ENCODE measurements at places on chromosomes 16 and 17.

- H3K36me3 ChIP-seq, result no peaks in the 10 kb centered on the region
- no peak overlapping the region for H3K27ac ChIP-seq
- no peaks in the 10 kb centered on the region for H3K27me3 ChIP-seq
- no peaks in the 10 kb centered on the region for H3K4me1 ChIP-seq
- DNase-seq, result no peak
Measured at GRCh38 chr17:78450696-78451345, 72.4 kb downstream of the PGS1 start.

- no peak for DNase-seq
- peaks cover 25% of the 10 kb centered on the region for H3K4me1 ChIP-seq
- peak overlapping the region; percentile 74 for H3K27ac ChIP-seq
- no peaks in the 10 kb centered on the region for H3K27me3 ChIP-seq
- H3K36me3 ChIP-seq, result peaks cover 27% of the 10 kb centered on the region
Measured at GRCh38 chr17:4944163-4944553, 4.1 kb downstream of the RNF167 start.

- no peak for DNase-seq
- no peaks in the 10 kb centered on the region for H3K27me3 ChIP-seq
- no peak overlapping the region for H3K27ac ChIP-seq
Measured at GRCh38 chr16:83746611-83747010, 61.2 kb upstream of the HSBP1 start.

GRCh38 chr17:42691021-42691545, 8.8 kb downstream of the CNTNAP1 start:
- H3K36me3 ChIP-seq, result peaks cover 23% of the 10 kb centered on the region
- H3K27ac ChIP-seq, result no peak overlapping the region
- no peak overlapping the region for H3K4me3 ChIP-seq
- H3K4me1 ChIP-seq, result no peaks in the 10 kb centered on the region
- no peaks in the 10 kb centered on the region for H3K27me3 ChIP-seq
- no peak for DNase-seq

DNA sequence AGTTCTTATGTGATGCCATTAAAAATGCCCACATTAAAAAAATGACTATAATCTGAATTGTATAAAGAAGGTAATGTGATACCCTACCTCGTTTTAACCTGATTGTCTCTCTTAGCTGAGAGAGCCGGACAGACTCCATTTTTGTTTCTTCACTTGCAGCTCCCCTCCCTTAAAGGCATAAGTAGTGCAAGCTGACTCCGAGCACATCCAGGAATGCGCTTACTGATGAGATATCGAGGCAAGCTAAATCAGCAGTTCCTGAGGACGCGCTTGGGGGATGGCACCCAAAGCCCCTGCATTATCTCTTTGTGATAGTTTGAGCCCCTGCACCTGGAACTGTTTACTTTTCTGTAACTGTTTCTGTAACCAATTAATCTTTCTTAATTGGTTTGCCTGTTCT, 6.3 kb downstream of the KRT24 start:
- H3K27me3 ChIP-seq, result peaks cover 17% of the 10 kb centered on the region
- no peak for DNase-seq
- H3K4me3 ChIP-seq, result no peak overlapping the region
- no peak overlapping the region for H3K27ac ChIP-seq
- no peaks in the 10 kb centered on the region for H3K36me3 ChIP-seq
- no peaks in the 10 kb centered on the region for H3K4me1 ChIP-seq

- H3K36me3 ChIP-seq, result no peaks in the 10 kb centered on the region
- H3K4me3 ChIP-seq, result no peak overlapping the region
- no peak overlapping the region for H3K27ac ChIP-seq
- H3K4me1 ChIP-seq, result peaks cover 40% of the 10 kb centered on the region
- H3K27me3 ChIP-seq, result no peaks in the 10 kb centered on the region
- DNase-seq, result peak; percentile 36
Measured at GRCh38 chr17:17917394-17917793, 54.8 kb downstream of the TOM1L2 start.

- no peaks in the 10 kb centered on the region for H3K4me1 ChIP-seq
- DNase-seq, result no peak
- no peaks in the 10 kb centered on the region for H3K36me3 ChIP-seq
- H3K4me3 ChIP-seq, result no peak overlapping the region
- H3K27ac ChIP-seq, result no peak overlapping the region
- peaks cover 2% of the 10 kb centered on the region for H3K27me3 ChIP-seq
Measured at GRCh38 chr17:35284955-35285354, 42.1 kb downstream of the SLFN5 start.

- DNase-seq, result no peak
- no peaks in the 10 kb centered on the region for H3K4me1 ChIP-seq
- H3K36me3 ChIP-seq, result no peaks in the 10 kb centered on the region
- no peak overlapping the region for H3K4me3 ChIP-seq
- H3K27me3 ChIP-seq, result no peaks in the 10 kb centered on the region
- H3K27ac ChIP-seq, result no peak overlapping the region
Measured at GRCh38 chr16:78597809-78598570, 498.5 kb downstream of the WWOX start.

DNA sequence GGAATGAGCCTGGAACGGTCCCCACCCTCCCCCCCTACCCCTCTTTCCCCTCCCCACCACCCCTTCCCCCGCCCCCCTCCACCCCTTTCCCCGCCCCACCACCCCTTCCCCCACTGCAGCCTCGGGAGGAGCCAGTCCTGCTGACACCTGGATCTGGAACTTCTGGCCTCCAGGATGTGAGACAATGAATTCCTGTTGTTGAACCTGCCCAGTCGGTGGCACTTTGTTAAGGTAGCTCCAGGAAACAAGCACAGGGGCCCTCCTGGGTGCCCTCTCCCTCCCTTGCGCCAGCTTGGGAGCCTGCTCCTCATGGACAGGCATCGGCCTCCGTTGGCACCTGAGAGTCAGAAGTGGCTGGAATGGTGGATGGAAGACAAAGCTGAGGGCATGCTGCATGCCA, 152.4 kb upstream of the FOXF1 start:
- H3K4me1 ChIP-seq, result peaks cover 19% of the 10 kb centered on the region
- no peak for DNase-seq
- no peak overlapping the region for H3K27ac ChIP-seq
- no peaks in the 10 kb centered on the region for H3K36me3 ChIP-seq
- no peak overlapping the region for H3K4me3 ChIP-seq

- no peaks in the 10 kb centered on the region for H3K27me3 ChIP-seq
- no peak overlapping the region for H3K4me3 ChIP-seq
- H3K36me3 ChIP-seq, result peaks cover 7% of the 10 kb centered on the region
- no peaks in the 10 kb centered on the region for H3K4me1 ChIP-seq
Measured at GRCh38 chr17:82815354-82815753, 24.5 kb downstream of the ZNF750 start.

DNA sequence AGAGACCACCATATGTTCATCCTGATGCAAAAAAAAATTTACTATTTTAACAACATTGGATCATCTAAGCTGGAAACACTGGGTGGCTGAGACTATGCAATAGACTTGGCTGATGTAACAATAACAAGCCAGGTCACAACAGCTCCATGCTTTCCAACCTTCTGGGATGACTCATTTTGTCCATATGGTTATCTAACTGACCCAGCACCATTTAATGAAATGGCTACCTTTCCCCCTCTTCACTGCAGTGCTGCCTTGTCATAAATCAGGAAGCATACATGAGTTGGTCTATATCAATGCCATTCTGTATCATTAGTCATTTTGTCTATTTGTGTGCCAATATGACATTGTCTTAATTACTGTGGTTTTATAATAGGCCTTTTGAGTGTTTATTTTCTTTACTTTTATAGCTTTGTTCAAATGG, 217.6 kb upstream of the KCNJ16 start:
- no peaks in the 10 kb centered on the region for H3K27me3 ChIP-seq
- H3K4me1 ChIP-seq, result peaks cover 7% of the 10 kb centered on the region
- no peak overlapping the region for H3K4me3 ChIP-seq
- no peak overlapping the region for H3K27ac ChIP-seq
- DNase-seq, result peak; percentile 94
- no peaks in the 10 kb centered on the region for H3K36me3 ChIP-seq

- no peak overlapping the region for H3K4me3 ChIP-seq
- H3K27me3 ChIP-seq, result no peaks in the 10 kb centered on the region
- no peak overlapping the region for H3K27ac ChIP-seq
- H3K36me3 ChIP-seq, result no peaks in the 10 kb centered on the region
- DNase-seq, result no peak
Measured at GRCh38 chr17:79728908-79729471, 1.8 kb upstream of the ENPP7 start.

GRCh38 chr17:64972611-64973010, 53.3 kb upstream of the LRRC37A3 start:
- no peak overlapping the region for H3K4me3 ChIP-seq
- no peak for DNase-seq
- no peaks in the 10 kb centered on the region for H3K27me3 ChIP-seq
- peaks cover 5% of the 10 kb centered on the region for H3K4me1 ChIP-seq
- no peak overlapping the region for H3K27ac ChIP-seq
- no peaks in the 10 kb centered on the region for H3K36me3 ChIP-seq

DNA sequence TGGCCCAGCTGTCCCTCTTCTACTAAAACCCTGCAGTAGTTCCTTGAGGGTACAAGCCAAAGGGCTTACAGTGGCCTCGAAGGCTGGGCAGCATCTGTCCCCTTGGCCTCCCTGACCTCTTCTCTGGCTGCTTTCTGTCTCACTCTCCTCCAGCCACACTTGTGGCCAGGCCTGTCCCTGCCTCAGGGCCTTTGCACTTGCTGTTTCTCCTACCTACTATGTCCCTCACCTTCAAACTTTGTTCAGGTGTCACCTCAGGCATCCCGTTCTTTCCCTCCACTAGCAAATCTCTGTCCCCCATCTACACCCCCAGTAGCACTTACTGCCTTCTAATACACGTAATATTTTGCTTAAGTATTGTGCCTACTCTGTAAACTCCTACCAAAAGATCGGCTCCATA, 6.0 kb downstream of the ABCC1 start:
- peaks cover 4% of the 10 kb centered on the region for H3K36me3 ChIP-seq
- peak overlapping the region; percentile 4 for H3K27ac ChIP-seq
- H3K27me3 ChIP-seq, result no peaks in the 10 kb centered on the region
- DNase-seq, result no peak

- peaks cover 4% of the 10 kb centered on the region for H3K36me3 ChIP-seq
- no peak overlapping the region for H3K27ac ChIP-seq
- H3K4me1 ChIP-seq, result peaks cover 3% of the 10 kb centered on the region
Measured at GRCh38 chr16:12406158-12406557, 397.5 kb downstream of the CPPED1 start.

DNA sequence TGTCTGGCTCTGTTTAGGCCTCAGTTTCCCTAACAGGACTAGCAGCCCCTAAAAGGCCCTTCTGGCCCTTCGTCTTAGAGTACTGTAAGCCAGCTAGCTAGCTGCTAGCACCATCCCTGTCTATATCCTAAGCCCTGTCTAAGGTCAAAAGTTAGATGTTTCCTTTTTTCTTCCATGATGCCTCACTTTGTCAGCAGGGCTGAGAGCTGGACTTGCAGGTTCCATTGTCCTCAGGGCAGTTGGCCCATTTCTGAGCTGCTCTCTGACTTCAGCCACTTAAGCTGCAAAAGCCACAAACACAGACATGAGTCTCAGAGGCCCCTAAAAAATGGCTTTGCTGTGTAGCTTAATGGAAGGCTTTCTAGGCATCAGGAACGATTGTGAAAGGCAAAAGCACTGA, 187.7 kb downstream of the CBLN1 start:
- no peaks in the 10 kb centered on the region for H3K27me3 ChIP-seq
- DNase-seq, result no peak
- H3K27ac ChIP-seq, result no peak overlapping the region
- H3K4me3 ChIP-seq, result no peak overlapping the region
- no peaks in the 10 kb centered on the region for H3K36me3 ChIP-seq

DNA sequence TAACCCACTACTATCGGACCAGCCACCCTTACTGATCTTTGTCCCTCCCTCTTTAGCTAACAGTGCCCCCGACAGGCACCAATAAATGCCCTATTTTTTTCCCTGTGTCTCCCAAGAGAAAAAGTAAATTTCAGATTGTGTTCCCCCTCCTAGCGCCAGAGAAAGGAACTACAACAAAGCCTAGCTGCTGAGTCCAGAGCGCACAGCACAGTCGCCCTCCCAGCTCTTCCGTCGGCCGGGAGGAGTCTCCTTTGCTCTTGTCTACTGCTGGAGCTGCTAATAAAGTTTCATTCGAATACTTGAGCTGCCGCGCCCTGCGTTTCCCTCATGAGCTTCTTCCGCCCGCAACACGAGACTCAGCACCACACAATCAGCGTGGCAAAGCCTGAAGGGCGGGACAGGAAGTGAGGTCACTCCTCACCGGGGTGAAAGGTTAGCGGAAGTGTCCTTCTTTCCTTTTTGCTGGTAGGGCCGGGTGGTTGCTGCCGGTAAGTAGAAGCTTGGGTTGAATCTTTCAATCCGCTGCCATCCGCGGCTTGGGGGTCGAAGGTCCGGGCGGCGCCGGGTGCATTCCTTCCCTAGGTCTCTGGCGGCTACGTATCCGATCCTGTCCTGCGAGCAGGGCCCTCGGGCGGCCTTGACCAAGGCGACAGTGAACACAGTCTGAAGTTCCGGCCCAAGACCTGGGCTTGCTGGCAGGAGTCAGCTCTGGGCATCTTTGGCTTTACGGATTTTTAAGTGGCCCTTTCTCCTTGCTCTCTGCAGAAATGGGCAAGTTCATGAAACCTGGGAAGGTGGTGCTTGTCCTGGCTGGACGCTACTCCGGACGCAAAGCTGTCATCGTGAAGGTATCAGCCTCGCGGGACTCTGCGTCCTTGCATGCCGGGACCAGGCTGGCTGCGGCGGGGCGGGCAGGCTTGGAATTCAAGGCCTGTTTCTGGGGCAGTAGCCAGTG, at the start of gene RPL27:
RPL27 (plus strand) TSS at position 436 of the 955 bp plus-strand sequence; CDS start at position 768, 332 bp downstream.
- peaks cover 16% of the 10 kb centered on the region for H3K36me3 ChIP-seq
- peak within 1 kb of the TSS; percentile 95 for H3K27ac ChIP-seq
- peak within 1 kb of the TSS; percentile 99 for H3K4me3 ChIP-seq
- no peaks in the 10 kb centered on the region for H3K27me3 ChIP-seq
- peaks cover 11% of the 10 kb centered on the region for H3K4me1 ChIP-seq
- peak; percentile 100 for DNase-seq

DNA sequence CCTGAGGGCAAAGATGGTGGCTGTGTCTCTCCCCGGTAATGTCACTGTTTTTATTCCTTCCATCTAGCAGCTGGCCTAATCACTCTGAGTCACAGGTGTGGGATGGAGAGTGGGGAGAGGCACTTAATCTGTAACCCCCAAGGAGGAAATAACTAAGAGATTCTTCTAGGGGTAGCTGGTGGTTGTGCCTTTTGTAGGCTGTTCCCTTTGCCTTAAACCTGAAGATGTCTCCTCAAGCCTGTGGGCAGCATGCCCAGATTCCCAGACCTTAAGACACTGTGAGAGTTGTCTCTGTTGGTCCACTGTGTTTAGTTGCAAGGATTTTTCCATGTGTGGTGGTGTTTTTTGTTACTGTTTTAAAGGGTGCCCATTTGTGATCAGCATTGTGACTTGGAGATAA, 5.5 kb upstream of the RAPGEFL1 start:
- peaks cover 3% of the 10 kb centered on the region for H3K4me1 ChIP-seq
- H3K4me3 ChIP-seq, result no peak overlapping the region
- peaks cover 19% of the 10 kb centered on the region for H3K36me3 ChIP-seq
- H3K27ac ChIP-seq, result no peak overlapping the region

GRCh38 chr16:66844342-66845079, at the start of gene CA7:
Gene CA7 (plus strand): TSS chr16:66844414. CDS start chr16:66844488, 74 bp downstream.
- H3K27ac ChIP-seq, result no peak within 1 kb of the TSS
- peak within 1 kb of the TSS; percentile 19 for H3K4me3 ChIP-seq
- H3K27me3 ChIP-seq, result peaks cover 51% of the 10 kb centered on the region
- DNase-seq, result no peak
- H3K36me3 ChIP-seq, result no peaks in the 10 kb centered on the region

Measured in fibroblast of lung (primary cell).